LNCaP clone FGC (cell line): ENCODE measurements at places on chromosomes 12 and 14.
A peak's percentile ranks its signal among the peaks of the same experiment; 100 is the strongest.

DNA sequence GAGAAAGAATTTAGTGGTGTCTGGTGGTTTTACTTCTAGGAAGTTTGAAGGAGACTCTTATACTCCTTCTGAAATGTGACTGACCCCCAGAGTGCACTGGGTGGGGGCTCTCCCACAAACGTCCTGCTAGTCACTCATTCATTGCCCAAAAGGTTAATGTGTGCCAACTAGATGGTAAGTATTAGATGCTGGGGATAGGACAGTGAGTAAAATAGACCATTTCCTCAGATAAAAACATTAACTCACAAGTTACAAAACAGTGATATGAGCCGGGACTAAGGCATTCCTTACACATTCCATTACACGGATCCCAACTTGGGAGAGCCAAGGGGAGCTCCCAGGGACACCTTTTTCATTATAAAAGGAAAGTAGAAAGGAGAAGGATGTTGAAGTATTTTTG is 185.1 kb downstream of the ATXN7L3B start:
- no peak for DNase-seq

GRCh38 chr14:58812050-58812910 is 174.5 kb downstream of the DACT1 start:
- DNase-seq = no peak

- no peak for DNase-seq
Measured at GRCh38 chr12:79012636-79013035, 148.1 kb downstream of the SYT1 start.

DNA sequence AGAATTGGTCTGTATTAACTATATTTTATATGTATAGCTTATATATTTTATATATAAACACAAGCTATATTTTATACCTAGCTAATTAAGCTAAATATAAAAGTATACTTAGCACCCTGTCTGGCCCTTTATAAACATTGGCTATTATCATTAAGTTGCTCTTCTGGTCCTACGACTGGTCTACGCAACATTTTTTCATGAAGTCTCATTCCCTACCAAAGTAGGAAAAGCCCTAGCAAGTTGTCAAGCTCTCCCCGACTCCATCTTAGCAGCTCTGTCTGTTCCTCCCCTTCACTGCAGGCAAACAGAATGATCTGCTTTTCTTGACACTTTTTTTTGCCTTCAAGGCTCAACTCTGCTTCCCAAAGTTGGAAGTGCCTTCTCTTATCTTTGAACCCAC is 36.7 kb upstream of the ELK3 start:
- DNase-seq = no peak

DNA sequence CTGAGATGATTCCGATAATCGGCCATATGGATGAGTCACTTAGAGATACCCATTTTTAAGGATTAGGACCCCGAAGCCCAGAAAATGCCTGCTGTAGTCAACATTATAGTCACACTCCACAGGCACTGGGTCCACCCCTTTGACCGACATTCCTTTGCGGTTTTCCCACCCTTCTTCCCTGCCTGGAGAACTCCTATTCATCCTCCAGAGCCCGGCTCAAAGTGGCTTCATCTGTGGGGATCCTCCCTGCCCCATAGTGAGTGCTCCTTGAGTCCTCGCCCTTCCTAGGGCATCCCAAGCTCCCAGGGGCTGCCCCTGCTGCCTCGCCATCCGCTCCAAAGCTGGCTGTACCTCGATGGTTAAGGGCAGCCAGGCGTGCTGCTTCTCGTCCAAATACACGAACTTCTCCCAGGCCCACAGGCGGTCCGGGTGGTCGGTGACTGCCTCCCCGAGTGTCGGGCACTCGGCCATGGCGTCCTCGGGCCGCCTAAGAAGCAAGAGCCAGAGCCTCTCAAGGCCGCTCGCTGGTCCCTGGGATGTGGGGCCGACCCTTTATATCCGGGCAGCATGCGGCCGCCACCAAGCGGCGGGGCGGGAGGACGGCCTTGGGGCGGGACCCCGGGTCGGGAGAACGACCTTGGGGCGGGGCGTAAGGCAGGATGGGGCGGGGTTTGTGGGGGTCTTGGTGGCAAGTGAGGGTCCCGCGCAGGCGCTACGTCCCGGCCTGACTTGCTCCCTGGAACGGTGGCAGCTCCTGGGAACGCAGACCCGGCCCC is at the start of gene TCL1A:
Gene TCL1A, minus strand, starts transcription at position 530 of the 776 bp plus-strand sequence. Its CDS starts 59 bp downstream, at position 471.
- no peak for DNase-seq

GRCh38 chr12:80040075-80040738 is 59.1 kb upstream of the OTOGL start:
- no peak for DNase-seq

DNA sequence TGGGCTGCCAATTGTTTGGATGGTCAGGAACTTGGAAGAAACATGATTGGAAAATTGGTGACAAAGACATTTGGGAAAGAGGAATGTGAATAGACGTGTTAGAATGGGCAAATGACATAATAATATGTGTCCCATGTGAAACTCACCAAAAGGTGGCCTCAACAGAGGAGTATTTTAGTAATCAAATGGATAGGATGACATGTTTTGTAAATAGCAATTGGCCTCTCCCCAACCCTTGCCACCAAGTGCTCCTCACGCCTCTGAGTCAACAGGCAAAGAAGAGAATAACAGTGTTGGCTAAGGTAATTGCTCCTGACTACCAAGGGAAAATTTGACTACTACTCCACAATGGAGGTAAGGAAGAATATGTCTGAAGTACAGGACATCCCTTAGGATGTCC is 81.4 kb downstream of the ATXN7L3B start:
- no peak for DNase-seq

- DNase-seq = no peak
Measured at GRCh38 chr12:89205517-89205916, 146.8 kb downstream of the DUSP6 start.

DNA sequence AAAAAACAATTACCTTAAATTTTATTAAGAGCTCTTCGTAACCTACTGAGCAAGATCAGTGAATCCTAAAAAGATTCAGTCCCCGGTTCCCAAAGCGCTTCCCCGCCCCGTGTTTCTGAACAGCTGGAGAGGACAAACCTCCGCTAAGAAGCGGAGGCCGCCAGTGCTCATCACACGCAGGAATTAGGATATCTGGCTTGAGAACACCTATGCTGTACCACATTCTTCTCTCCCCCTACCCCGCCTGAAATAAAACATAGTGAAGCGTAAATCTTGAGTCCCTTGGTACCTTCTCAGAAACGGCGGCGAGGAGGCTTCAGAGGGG is 774 bp upstream of the WDR20 start:
- DNase-seq = peak; percentile 2

DNA sequence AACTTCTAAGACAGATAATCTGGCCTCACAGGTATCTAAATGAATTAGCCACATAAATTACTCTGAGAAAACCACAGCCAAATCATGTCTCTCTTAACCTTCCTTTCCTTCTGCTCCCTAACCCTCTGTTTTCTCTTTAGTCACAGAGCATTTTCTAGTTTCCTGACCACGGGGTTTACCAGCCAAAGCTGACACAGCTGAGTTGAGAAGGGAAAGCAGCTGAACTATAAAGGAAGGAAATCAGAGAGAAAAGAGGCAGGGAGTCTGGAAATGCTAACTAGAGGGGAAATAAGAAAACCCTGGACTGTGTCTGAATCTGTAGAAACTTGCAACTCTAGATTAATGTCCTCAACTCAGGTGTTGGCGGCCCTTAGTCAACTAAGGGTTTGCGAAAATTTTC is 24.4 kb downstream of the ANKS1B start:
- DNase-seq = no peak

- DNase-seq = no peak
Measured at GRCh38 chr12:16564675-16565074, 41.3 kb downstream of the LMO3 start.

DNA sequence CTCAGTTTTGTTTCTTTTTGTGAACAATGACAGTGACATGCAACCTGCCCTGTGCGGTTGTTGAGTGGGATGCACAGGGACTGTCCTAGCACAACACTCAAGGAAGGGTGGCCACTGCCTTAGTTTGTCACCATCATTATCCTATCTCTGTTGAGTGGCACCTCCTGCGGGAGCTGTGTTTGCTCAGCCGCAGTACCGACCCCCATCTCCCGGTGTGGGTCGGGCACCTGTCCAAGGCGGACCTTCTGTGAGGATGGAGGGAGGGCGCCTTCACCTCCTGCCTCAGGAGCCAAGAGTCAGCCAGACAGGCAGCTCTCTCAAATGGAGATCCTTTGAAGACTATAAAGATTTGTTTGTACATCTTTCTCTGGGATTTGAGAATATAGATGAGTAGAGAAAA is 142.1 kb downstream of the TSPAN9 start:
- DNase-seq = no peak

GRCh38 chr12:105175397-105175990 is 60.5 kb downstream of the APPL2 start:
- no peak for DNase-seq

GRCh38 chr12:66491853-66492252 is 187.0 kb downstream of the GRIP1 start:
- no peak for DNase-seq

- DNase-seq = no peak
Measured at GRCh38 chr14:31489691-31490090, 1.9 kb upstream of the GPR33 start.

GRCh38 chr14:59161561-59162175 is 26.8 kb upstream of the DAAM1 start:
- DNase-seq = no peak

GRCh38 chr12:55726971-55727370 is 1.8 kb downstream of the CD63 start:
- DNase-seq = no peak

- no peak for DNase-seq
Measured at GRCh38 chr12:15684896-15685658, 104.1 kb downstream of the EPS8 start.

GRCh38 chr12:88001327-88001726 is 27.9 kb downstream of the C12orf50 start:
- DNase-seq = no peak

DNA sequence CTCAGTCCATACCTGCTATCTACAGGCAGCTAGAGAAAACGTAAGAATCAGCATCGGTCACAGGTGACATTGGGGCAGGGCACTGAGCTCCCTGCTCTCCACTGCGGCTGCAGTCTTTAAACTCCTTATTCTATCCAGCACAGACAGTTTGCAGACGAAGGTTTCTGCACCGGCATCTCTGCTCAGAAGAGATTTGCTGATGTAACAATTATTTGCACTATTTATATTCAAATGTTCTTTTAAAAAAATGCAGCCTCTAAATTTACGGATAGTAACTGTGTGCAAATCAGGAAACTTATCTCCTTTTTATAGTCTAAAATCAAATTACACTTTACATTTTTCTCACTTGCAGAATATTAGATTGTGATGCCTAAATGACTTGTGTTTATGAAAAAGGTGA is 671.0 kb downstream of the VRK1 start:
- DNase-seq = no peak

- DNase-seq = no peak
Measured at GRCh38 chr12:100461330-100461973, 12.2 kb upstream of the NR1H4 start.

GRCh38 chr14:48618057-48618456 is 942.7 kb upstream of the MDGA2 start:
- DNase-seq = no peak

GRCh38 chr12:63876980-63877379 is 32.5 kb downstream of the SRGAP1 start:
- DNase-seq = no peak

GRCh38 chr14:74898694-74899093 is 17.0 kb downstream of the DLST start:
- no peak for DNase-seq

DNA sequence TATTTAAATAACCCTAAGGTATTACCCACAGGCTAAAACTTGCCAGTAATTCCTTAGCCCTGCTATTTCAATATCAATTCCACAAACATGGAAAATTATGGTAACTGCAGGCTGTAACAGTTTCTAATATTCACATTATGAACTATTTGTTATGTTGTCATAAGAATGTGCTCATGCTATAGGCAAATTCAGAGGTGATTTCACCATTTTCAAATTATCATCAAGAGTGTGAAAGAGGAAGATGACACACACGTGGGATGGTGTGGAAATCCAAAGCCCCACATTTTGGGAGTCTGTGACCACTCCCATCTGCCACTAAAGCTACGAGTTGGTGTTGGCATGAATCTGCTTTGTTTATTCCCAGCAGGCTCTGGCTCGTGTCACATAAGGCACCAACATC is 5.9 kb upstream of the MYO1A start:
- DNase-seq = no peak

- no peak for DNase-seq
Measured at GRCh38 chr12:62763312-62763711, 171.6 kb downstream of the PPM1H start.

- DNase-seq = no peak
Measured at GRCh38 chr12:93279565-93280412, 97.9 kb upstream of the NUDT4 start.

DNA sequence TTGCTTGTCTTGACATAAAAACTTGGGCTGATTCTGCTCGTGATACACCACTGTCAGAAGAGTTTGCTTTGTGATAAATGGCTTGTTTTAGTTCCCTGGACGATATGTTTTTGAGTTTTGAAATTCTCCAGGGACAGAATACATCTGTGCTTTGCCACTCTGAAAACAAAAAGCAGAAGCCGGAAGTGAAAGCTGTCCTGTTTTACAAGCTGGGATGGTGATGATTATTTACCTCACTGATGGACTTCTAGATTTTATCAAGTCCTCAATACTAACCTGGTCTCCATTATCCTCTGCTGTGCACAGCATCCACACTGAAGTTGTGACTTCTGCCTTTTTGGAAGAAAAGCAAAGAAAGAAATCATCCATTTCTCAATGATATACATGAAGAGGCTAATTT is 251.6 kb downstream of the TRHDE start:
- peak; percentile 11 for DNase-seq

DNA sequence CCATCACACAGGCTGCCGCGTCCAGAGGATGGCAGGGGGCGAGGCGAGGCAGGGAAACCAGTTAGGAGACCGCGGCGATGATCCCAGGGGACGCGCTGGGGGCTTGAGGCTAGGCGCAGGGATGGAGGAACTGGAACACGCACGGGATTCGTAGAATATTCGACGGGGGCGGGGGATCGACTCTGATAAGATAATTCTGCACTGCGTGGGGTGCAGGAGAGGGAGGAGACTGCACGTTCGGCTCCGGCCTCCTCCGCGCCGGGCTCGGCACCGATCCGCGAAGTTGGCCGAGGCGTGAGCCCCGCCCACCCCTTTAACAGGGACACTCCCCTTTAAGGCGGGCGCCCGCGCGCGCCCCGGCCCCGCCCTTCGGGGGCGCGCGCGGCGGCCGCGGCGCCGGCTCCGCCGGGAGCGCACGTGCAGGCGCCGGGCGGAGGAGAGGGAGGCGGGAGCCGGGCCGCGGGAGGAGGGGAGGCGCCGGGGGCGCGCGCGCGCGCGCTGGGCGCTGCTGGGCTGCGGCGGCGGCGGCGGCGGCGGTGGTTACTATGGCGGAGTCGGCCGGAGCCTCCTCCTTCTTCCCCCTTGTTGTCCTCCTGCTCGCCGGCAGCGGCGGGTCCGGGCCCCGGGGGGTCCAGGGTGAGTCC is at the start of gene ACVR1B:
Gene ACVR1B, plus strand, starts transcription at position 501 of the 644 bp plus-strand sequence. Its CDS starts 45 bp downstream, at position 546.
- DNase-seq = peak; percentile 63

- DNase-seq = no peak
Measured at GRCh38 chr12:67758119-67758518, 109.6 kb downstream of the DYRK2 start.

GRCh38 chr14:87628129-87628528 is 364.9 kb downstream of the GALC start:
- no peak for DNase-seq

GRCh38 chr12:12088761-12089160 is 18.0 kb downstream of the BCL2L14 start:
- DNase-seq = no peak
